Activated T-cell treated with anti-CD3 and anti-CD28 coated beads for 24 hours (primary cell): ENCODE measurements at places on chromosomes 5 and 9.

- DNase-seq = no peak
Observed at GRCh38 chr5:51091816-51092215, 291.4 kb upstream of the ISL1 start.

- DNase-seq = no peak
Observed at GRCh38 chr5:2334719-2335118, 416.8 kb downstream of the IRX2 start.

- no peak for DNase-seq
Observed at GRCh38 chr9:84983749-84984148, 314.2 kb downstream of the NTRK2 start.

DNA sequence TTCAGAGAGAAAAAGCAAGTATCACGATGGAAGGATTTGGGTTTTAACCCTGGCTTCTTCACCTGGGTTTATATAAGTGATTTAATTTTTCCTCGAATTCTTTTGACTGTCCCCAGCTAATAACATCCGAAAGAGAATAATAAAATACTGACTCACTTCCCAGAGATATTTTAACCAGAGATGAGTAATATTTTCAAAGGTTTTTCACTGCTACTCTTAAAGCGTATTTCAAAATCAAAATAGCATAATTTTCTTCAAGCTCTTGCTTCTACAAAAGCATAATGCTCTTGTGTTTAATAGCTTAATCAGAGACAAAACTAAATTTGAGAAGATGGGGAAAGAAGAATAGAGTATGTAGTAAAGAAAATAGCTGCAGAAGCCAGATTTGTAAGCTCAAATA, 215.2 kb upstream of the PTGER4 start:
- no peak for DNase-seq

- DNase-seq = no peak
Observed at GRCh38 chr9:15480028-15480427, 30.7 kb downstream of the PSIP1 start.

- DNase-seq = peak; percentile 14
Observed at GRCh38 chr5:131413605-131414559, 150.0 kb downstream of the CDC42SE2 start.

GRCh38 chr5:125551246-125551645, 804.8 kb upstream of the ZNF608 start:
- no peak for DNase-seq

DNA sequence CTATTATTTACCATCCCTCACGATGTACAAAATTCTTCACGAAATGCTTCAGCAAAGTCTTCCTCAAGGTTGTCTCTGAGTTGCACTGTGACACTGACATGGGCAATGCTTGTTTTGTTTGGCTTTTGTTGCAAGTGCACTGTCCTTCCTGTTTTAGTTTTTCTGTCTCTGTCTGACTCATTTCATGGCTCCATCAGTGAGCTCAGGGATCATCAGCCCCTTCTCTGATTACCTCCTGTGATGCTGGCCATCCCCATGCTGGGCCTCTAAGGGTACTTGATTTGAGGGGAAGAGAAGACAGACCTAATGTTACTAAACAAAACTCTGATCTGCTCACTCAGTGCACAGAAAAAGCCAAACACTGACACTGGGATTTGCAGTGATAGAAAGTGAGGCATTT, 37.6 kb upstream of the STX17 start:
- DNase-seq = no peak

GRCh38 chr5:33793836-33794549, 97.8 kb downstream of the ADAMTS12 start:
- no peak for DNase-seq

- no peak for DNase-seq
Observed at GRCh38 chr5:119340597-119341218, 15.1 kb upstream of the TNFAIP8 start.

GRCh38 chr5:179769796-179770195, 24.0 kb upstream of the LTC4S start:
- DNase-seq = no peak

- DNase-seq = no peak
Observed at GRCh38 chr9:82332774-82333152, 344.2 kb downstream of the SPATA31D1 start.
